ENCODE measurements at places on chromosomes 5 and 9. TPM values are rescaled to one million over a fixed set of nuclear protein-coding genes. Genes with fewer than 3 reads are reported as not detected.

Gene GABBR2
- 39.9 TPM for total RNA-seq

DNA sequence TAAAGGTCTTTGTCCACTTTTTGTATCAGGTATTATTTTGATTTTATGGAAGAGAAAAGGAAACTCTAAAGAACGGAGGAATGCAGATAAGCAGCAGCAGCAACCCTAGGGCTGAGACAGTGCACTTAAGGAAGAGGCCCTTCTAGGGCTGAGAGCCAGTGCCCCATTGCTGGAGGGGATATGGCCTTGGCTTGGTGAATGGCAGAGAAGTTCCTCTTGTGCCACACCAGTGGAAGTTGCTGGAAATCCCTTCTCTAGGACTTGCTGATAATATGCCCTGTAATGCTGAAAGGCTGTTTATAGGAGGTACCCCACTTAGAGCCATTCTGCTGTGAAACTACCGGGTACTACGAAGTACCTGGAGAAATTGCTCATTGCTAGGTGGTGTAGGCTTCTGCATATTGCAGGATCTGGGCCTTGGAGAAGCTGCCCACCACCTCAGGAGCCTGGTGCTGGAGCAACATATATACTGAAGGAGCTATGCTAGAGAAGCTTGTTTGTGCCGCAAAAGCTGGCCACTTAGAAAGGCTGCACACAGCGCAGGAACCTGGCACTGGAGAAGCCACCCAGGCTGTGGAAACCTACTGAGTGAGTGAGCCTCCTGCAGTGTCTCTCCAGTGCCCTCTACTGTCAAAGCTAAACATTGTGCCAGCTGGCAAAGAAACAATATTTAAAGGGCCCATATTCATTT is 9.6 kb upstream of the UBTD2 start:
- peak; percentile 36 for DNase-seq

Gene NUTM2F
- not detected for total RNA-seq

- DNase-seq = no peak
These were observed 792 bp downstream of the NTMT1 start for GRCh38 chr9:129626625-129627284.

DNA sequence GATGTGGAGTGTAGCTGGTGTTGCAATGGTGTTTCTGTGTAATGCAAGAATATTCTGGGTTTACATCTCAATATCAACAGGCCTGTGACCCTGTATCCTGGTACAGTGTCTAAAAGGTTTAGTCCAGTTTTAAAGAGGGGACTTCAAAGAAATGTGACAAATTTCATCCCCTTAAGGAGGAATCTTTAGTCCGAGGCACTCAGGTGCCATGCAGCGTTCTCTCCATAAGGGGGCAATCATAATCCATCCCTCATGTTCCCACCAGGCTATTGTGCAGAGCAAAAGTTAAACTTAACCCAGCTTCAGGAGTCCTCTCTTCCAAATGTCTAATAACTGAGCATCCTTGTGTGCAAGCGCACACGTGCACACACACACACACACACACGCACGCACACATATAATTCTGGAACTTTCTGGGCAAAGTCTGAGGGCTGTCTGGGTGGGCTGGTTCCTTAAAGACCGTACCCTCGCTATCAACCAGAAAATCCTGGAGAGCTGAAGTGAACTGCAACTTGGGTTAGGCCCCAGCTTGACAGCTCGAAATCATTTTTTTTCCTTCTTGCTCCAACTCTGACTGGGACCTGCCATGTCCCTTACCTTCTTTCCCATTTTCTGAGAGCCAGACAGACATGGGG is 46.0 kb downstream of the CRB2 start:
- DNase-seq = peak; percentile 52
